ENCODE measurements at places on chromosomes 5 and 9.

DNA sequence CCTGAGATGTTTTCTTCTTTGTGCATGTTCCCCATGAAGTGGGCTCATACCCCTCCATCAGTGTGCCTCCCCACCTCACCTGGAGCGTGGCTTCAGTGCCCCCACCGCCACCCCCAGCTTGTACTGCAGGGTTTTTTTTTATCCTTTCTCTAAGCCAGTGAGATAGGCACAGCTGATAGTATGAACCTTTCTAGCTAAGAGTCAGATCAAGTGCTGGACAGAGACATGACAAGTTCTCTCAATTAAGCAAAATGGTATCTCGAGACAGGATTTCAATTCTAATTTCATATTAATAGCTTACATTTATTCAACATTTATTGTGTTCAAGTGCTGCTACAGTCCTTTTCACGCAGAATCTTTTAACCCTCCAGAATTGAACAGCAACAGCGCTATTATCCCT lies 55.7 kb downstream of the NDFIP1 start:
- no peak for DNase-seq

DNA sequence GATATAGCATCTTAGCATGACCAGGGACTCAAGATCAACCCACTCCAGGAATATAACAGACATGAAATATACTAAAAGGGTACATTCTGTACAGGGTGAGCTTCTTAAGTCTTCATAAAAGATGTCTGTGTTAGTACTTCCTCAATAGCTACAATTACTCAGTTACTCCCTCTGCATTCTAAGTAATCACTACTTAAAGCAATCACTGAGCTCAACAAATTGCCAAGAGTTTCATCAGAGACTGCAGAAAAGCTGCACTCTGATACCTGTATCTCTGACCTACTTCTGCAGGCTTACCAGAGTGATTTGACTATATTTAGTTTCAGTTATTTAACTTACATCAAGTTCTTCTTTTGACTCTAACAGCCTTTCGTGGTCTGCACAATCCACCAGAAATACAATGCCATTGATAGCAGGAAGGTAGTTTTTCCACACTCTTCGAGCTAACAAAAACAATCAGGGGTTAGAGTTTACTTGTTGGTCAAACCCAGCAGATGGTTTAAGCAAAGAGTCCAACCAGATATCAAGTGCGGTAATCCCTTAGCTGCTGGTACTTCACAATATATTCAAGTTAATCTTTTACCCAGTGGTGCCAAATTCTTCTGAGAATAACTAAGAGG lies 23.3 kb downstream of the SAR1B start:
- no peak for DNase-seq

GRCh38 chr9:137095664-137096517 lies 9.1 kb downstream of the MAN1B1 start:
- peak; percentile 59 for DNase-seq

DNA sequence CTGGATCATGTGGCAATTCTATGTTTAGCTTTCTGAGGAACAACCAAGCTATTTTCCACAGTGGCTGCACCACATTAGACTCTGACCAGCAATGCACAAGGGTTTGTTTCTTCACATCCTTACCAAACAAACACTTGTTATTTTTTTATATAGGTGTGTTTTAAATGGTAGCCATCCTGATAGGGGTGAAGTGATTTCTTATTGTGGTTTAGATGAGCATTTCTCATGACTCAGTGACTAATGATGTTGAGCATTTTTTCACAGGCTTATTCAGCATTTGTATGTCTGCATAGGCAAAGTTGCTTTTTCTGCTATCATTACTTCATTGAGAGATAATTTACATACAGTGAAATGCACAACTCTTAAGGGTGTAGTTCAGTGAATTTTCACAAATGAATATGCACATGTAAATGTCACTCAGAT lies 36.0 kb downstream of the ANKRD33B start:
- no peak for DNase-seq

DNA sequence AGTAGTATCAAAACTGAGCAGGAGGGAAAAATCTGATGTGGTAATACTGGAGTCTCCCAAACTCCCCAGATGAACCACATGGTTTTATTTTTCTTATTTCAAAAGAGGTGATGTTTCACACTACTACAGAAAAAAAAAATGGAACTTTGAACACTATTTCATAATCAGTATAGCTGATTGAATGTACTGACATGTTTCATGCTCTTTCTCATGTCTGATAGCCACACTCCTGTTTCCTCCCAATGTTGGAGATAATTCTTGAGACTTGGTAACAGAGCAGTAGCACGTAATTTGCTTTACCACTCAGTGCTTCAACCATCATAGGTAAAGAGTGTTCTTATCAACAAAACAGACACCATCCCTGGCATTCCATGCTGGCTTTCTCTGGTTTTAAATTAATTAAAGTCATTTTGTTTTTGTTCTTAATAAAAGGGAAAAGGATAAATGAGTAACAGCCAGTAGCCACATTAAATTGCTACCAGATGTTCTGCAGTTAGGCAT lies 85.2 kb downstream of the MUSK start:
- DNase-seq: peak; percentile 55

GRCh38 chr5:149807176-149807575 lies 77.1 kb downstream of the PPARGC1B start:
- DNase-seq: no peak

GRCh38 chr9:27260789-27261516 lies 36.0 kb downstream of the EQTN start:
- DNase-seq: no peak

- DNase-seq: no peak
Measured at GRCh38 chr5:172482156-172483020, 28.1 kb upstream of the SH3PXD2B start.
